ENCODE measurements at places on chromosomes 13 and 19.
A peak's percentile ranks its signal among the peaks of the same experiment; 100 is the strongest.

- DNase-seq, result peak; percentile 87
Measured at GRCh38 chr19:18428787-18429674, 8.9 kb downstream of the ISYNA1 start.

GRCh38 chr19:51511353-51511752 lies 9.8 kb upstream of the SIGLEC12 start:
- no peak for DNase-seq

- DNase-seq, result no peak
Measured at GRCh38 chr19:40721936-40722661, 5.2 kb downstream of the ITPKC start.

GRCh38 chr13:93248627-93249047 lies 22.0 kb downstream of the GPC6 start:
- DNase-seq, result peak; percentile 61

- no peak for DNase-seq
Measured at GRCh38 chr13:51057906-51058305, 53.2 kb downstream of the C13orf42 start.

DNA sequence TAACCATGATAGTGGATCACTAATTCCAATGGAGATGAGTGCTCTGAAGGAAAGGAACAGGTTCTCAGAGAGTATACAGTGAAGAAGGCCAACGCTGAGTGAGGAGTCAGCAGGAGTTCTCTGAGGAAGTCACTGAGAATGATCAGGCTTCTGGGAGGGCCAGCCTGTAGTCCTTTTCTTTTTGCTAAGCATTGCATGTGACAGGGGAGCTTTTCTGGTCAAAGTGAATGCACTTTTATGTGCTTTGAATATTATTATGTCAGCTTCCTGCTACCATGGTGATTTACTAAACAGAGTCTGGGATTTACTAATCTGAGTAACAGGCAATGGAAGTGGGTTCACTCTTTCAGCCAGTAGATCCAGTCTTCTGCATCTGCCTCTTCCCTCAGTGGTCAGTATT lies 81.1 kb upstream of the SERP2 start:
- DNase-seq, result no peak

DNA sequence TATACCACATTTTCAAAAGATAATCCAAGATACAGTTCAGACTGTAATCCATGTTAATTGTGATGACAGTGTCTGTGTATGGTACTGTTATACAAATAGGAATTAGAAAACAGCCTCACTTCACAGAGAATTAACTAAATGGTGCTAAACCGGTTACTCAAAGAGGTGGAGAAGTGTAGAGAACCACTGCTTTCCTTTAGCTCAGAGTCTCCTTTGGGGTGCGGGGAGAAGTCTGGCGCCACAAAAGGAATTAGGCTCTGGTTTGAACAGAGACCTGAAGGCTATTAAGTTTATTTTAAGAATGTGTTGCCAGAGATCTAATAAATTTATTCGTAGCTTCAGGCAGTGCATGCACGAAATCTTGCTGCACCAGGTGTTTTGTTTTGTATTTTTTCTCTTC lies 65.8 kb downstream of the FREM2 start:
- no peak for DNase-seq
